AG04450 (cell line): ENCODE measurements at places on chromosomes 6 and 20.

DNA sequence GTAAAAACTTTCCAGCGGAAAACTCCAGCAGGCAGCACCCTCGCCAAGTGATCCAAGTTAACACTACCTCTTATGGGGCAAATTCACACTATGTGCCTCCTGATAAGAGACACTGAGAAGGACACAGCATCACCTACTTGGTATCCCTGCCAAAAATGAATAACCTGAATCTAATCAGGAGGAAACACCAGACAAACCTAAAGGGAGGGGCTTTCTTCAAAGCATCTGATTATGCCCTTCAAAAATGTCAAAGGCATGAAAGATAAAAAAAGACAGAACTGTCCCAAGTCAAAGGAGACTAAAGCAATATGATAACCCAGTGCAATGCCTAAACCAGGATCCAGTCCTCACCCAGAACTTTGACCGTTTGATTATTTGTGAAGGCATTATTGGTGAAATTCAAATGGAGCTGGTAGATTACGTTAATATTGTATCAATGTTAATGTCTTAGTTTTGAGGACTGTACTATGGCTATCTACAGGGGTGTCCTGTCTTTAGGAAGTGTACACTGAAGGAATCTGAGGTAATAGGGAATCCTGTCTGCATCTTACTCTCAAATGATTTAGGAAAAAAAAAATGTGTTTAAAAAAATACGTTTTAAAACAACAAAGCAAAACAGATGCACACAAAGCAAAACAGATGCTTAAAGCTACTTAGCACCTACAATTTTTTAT, 8.3 kb downstream of the TBC1D7 start:
- DNase-seq: no peak

- DNase-seq: no peak
Measured at GRCh38 chr6:33126101-33126714, 50.4 kb downstream of the HLA-DPB1 start.

- no peak for DNase-seq
Measured at GRCh38 chr6:135075018-135075417, 20.4 kb upstream of the HBS1L start.

DNA sequence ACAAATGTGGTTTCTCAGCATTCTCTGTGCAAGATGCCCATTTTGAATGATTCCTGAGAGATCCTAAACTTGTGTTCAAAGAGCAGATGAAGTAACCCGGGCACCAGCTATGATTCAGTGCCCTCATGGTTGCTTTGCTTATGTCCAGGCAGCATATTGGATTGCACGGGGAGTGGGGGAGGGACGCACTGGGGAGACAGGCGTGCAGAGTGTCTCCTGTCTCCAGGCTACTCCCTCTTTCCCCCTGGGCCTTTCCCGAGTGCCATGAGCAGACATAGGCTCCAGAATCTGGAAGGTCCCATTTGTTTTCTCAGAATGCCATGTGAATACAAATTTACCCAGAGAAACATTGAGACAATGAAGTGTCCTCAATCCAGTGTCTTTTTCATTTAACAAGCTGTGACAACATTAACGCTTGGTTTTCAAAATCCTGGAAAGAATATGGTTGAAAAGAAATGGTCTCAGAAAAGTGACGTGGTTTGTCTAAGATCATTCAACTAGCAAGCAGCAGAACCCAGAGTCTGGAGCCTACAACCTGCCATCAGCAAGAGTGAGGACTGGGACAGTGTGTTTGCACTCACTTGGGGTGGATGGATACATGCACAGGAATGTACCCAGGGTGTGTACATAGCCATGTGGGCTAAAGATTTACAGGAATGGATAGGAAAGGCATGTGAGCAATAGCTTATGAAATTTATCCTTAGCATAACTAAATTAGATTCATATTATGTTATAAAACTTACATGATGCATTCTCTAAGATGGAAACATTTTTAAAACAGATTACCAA, 4.2 kb downstream of the SYNDIG1 start:
- no peak for DNase-seq

GRCh38 chr6:3398165-3398562, 58.7 kb downstream of the SLC22A23 start:
- DNase-seq: no peak

GRCh38 chr20:51387125-51387875, 155.2 kb downstream of the NFATC2 start:
- DNase-seq: no peak

- DNase-seq: no peak
Measured at GRCh38 chr6:139490482-139490881, 116.0 kb upstream of the CITED2 start.

DNA sequence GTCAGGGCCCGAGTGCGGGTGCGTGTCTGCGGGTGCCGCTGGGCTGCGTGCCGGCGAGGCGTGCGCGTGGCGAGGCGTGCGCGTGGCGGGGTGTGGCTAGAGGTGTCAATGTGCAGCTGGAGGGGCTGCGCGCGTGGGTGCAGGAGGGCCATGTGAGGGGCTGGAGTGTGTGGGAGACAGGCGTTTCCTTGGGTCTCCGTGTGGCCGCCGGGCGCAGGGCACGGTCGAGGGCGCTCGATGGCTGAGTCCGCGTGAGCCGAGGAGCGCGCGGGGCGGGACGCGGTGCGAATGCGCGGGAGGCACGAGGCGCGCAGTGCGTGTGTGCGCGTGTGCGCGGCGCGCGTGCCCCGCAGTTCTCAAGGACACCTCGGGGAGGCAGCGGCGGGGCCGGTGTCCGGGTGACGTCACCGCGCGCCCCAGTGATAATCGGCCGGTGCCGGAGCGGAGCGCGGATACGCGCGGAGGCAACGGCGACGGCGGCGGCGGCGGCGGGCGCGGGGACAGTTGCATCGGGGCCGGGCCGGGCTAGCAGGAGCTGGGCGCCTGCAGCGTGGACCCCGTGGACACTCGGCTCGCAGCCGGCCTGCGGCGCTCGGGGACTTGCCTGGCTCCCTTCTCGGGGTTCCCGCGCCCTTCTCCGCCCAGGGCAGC, 38.7 kb downstream of the YTHDF1 start:
- DNase-seq: no peak

- DNase-seq: no peak
Measured at GRCh38 chr20:42652266-42652665, 537.4 kb downstream of the PTPRT start.

- DNase-seq: peak; percentile 99
Measured at GRCh38 chr6:30752157-30752927, 8.0 kb upstream of the IER3 start.

GRCh38 chr6:27168108-27168507, 79.4 kb upstream of the PRSS16 start:
- peak; percentile 77 for DNase-seq

GRCh38 chr6:110363748-110364147, 5.6 kb upstream of the METTL24 start:
- DNase-seq: no peak

DNA sequence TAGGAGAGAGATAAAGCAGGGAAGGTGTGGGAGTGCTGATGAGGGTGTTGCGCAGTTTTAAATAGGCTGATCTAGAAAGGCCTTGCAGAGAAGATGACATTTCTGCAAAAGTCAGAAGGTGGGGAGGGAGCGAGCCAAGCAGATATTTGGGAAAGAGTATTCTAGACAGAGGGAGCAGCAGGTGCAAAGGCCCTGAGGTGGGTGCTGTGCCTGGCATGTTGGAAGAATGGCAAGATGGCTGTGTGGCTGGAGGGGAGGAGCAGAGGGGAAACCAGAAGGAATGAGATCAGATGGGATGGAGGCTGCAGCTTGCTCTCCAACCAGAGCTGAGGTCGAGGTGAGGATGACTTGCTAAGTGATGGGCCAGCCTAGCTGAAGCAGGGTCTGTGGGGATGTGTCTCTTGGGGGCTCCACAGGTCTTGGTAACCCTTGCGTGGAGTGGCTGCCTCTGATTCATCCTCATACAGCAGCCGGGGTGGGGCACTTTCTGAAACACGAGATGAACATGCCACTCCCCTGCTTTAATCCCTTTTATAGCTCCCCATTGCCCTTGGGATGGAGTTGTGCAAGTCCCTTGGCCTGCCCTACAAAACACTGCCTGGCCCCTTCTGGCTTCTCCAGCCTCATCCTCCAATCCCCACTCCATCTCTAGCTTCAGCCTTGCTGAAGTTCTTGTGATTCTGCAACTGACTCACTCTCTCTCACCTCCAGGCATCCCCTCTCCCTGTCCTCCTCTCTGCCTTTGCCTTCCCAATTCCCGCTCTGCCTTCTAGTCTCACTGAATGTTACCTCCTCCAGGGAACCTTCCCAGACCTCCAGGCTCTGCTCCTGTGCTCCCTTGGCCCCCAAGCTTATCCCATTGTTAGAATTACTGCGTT, 94.1 kb downstream of the CDH22 start:
- DNase-seq: no peak

GRCh38 chr6:144588697-144589325, 303.7 kb downstream of the UTRN start:
- DNase-seq: no peak

DNA sequence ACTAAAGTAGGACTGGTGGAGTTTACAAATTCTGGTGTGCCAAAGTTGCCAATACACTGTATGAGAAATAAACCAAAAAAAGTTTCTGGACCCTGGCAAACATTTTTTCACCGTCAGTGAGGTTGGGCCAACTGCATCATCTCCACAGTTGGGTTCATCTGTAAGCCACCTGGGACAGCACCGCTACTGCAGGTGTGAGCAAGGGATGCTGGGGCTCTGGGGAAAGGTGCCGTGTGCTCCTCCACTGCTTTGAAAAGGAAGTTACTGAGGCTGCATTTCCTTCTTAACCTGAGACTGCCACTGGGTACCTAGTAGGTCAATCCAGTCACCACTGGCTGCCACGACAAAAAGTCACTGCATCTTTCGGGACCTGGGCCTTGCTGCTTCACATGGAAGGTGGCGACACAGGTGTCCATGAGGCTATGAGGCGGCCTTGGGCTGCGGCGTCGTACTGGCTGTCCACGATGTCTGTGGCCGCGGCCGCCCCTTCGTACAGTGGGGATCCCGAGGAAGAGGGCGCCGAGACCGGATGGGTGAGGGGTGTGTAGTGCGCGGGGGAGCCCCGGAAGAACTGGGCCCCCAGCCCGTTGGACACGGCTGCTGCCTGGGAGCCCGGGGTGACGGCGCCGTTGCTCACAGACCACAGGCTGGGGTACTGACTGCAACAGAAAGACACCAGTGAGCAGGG, 9.6 kb downstream of the TBXT start:
- no peak for DNase-seq

DNA sequence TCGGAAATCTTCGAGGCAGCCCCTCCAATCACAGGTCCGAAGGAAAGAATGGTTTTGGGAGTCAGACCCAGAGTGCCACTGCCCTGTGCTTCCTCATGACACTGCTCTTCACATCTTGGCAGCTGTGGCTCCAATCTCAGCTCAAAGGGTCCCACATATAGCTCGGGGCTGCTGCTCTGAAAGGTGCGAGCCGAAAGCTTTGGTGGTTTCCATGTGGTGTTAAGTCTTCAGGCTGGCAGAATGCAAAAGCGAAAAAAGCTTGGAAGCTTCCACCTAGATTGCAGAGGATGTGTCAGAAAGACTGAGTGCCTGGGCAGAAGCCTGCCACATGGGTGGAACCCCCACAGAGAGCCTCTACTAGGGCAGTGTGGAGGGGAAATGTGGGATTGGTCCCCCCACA, 314.3 kb upstream of the CHD6 start:
- DNase-seq: no peak

DNA sequence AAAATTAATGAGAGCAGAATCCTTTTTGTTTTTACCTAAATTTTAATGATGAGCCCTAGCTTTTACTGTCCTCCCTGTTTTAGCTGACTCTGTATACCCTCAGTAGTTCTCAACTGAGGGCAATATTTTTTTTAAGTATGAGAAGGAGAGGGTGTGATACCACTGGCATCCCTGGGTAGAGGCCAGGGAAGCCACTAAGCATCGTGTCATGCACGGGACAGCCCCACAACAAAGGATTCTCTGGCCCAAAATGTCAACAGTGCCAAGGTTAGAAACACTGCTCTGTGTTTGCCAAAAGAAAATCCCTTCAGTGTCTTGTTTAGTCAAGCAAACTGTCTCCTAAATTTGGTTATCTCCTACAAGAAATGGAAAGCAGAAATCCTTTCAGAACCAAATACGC, 210.4 kb downstream of the KCNQ5 start:
- no peak for DNase-seq

DNA sequence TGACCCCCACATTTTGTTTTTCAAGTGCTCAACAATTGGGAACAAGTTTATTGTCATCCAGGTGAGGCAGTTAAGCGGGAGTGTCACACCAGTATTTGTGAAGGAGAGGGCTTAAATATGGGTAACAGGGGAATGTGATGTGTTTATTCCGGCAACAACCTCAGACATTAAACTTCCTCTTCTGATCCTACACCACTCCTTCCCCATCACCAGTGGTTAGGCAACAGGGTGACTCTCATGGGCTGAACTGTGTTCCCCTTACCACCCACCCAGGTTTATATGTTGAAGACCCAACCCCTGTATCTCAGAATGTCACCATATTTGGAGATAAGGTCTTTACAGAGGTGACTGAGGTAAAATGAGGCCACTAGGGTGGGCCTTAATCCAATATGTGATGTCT, 52.1 kb upstream of the RNF182 start:
- no peak for DNase-seq

- DNase-seq: no peak
Measured at GRCh38 chr6:83862776-83863471, 3.4 kb downstream of the CYB5R4 start.

DNA sequence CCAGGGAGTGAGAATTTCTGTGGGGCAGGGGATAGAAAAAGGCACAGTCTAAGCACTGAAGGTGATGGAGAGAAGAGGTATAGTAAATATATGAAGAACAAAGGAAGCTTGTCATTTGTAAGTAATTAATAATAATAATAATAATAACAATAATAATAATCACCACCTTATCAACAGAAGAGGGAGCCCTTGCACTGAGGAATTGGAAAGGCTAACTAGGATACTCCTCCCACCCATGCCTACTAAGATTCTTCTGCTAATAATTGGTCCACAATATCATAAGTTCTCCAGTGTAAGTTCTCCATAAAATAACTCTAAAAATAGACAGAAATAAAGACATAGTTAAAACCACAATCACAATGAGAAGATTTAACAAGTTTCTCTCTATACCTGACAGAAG, 912 bp upstream of the OR12D3 start:
- DNase-seq: no peak

DNA sequence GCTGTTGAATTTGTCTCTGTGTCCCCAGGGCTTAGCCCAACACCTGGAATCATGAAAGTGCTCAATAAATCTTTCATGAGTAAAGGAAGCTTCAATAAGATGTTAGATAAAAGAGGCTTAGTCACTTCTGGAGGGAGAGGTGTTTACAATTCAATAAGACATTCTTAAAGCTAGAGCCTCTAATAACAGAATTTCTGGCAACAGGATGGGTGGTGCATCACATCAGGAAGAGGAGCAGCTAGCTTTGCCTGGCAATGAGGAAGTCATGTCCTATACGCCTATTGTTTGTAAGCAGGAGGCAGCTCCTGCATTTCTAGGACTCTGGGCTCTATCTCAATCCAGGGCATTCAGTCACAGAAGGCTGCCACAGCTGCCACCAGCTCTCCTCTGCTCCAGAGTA, 638.5 kb downstream of the EPM2A start:
- no peak for DNase-seq

GRCh38 chr6:150573041-150573681, 26.5 kb upstream of the PLEKHG1 start:
- no peak for DNase-seq

- DNase-seq: no peak
Measured at GRCh38 chr6:151380848-151381205, 10.5 kb downstream of the ZBTB2 start.
